Stimulated activated CD4-positive, alpha-beta T cell treated with anti-CD3 and anti-CD28 coated beads, TNF-alpha, amount 100 ng/mL, for 24 hours (primary cell): ENCODE measurements at places on chromosomes 12 and 14.

- DNase-seq = no peak
Measured at GRCh38 chr12:5806371-5807089, 138.5 kb downstream of the ANO2 start.

- no peak for DNase-seq
Measured at GRCh38 chr12:30599608-30600007, 96.1 kb downstream of the IPO8 start.

DNA sequence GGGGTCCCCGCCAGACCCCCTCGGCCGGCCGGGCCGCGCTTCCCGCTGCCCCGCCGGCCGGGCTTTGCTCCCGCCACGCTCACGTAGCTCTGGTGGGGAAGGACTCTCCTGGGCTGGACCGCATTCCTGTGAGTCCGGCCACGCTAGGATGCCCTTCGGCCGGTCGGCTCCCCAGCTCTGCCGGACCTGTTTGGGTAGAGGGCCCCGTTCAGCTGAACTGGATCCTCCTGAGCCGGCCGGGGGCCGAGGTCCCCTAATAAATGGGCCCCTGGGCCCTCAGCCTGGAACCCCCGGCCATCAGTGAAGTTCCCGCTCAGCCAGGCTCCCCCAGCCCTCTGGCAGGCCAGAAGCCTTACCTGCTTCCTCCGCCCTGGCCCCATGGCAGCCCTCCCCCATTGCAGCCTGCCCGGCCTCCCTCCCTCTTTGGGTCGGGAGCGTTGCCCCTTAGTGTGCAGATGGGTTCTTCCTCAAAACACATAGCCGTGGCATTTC is 593 bp downstream of the UNC119B start:
- peak; percentile 32 for DNase-seq

DNA sequence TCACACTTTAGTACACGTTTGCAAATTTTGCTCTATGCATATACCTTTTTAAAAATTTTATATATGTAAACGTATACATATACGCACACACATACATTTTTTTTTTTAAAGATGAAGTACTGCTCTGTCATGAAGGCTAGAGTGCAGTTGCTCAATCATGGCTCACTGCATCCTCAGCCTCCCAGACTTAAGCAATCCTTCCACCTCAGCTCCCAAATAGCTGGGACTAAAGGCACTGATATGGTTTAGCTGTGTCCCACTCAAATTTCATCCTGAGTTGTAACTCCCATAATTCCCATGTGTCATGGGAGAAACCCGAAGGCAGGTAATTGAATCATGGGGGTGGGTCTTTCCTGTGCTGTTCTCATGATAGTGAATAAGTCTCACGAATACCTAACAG is 220.8 kb upstream of the CAND1 start:
- no peak for DNase-seq

GRCh38 chr14:31854508-31855075 is 222.5 kb upstream of the ARHGAP5 start:
- no peak for DNase-seq

DNA sequence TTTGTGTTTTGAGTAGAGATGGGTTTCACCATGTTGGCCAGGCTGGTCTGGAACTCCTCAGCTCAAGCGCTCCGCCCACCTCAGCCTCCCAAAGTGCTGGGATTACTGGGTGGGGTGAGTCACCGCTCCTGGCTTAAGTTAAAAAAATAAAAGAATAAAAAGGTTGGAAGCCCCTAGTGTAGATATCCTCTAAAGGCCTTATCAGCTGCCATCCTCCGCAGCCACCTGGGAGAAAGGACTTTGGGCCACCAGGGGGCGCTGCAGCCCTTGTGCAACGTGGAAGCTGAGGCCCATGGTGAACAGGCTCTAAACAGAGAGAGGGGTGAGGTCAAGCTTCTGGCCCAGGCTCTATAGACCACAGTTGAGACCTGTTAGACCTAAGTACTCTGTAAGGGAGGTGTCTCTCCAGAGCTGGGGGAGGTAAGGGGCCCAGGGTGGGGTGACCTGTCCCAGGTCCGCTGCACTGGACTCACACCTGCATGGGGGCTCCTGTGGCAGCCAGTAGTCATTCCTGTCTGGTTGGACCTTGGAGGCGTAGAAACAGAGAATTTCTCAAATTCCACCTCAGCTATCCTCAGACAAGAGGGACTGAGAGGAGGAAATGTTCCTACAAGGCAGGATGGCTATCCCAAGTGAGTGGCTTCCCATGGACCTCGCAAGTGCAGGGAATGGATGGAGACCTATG is 14.0 kb upstream of the RACGAP1 start:
- peak; percentile 76 for DNase-seq

GRCh38 chr14:83583201-83583600 is 1946.7 kb upstream of the FLRT2 start:
- no peak for DNase-seq

DNA sequence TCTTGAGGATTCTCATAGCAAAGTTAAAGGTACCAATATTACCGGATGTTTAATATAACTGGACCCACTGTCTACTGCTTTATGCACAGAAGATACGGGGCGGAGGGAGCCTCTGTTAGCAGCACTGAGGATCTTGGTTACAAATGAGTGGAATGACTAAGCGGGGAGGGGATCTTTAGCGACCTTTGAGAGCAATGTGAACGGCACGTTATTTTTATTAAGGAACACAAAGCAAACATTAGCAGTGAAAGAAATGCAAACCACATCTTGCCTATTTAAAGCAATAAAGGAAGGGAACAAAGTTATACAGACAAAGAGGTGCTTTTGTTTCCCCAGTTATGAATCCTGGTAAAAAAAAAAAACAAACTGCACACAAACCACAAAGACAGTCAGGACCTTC is 27.1 kb upstream of the PRMT8 start:
- no peak for DNase-seq

- DNase-seq = no peak
Measured at GRCh38 chr12:561908-562593, 101.2 kb downstream of the NINJ2 start.

GRCh38 chr12:129687731-129688130 is 216.1 kb downstream of the TMEM132D start:
- no peak for DNase-seq

DNA sequence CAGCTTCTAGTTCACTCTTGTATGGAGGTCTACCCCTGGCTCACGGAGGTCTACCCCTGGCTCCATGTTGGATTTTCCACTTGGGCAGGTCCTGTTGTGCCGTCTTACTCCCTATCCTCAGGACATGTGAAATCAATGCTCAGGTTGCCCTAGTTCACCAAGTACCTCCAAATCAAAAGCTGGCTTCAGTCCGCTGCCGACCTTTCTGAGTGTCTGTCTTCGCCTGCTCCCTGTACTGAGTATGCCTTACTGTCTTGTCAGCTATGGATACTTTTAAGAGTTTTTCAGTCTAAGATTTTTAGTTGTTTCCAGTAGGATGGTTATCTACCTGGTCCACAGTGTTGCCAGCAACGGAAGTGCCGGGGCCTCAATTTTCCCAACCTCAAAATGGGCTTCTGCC is 40.1 kb upstream of the BCL11B start:
- DNase-seq = no peak

DNA sequence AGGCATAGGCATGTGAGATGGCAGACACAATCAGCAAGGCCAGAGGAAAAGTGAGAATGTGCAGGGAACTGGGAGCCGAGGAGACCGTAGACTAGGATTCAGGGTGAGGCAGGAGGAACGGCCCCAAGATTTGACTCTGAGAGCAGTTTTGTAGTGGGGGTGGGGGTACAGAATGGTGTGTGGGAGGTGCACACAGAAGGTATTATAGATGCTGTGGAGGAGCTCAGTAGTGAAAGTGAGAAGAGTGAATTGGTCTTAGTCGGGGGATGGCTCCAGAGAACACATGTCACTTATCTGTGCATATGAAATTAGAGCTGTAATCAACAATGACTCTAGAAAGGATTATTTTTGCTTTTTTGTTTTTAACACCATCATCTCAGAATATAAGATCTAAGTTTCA is 11.9 kb downstream of the ZNF664 start:
- no peak for DNase-seq

- no peak for DNase-seq
Measured at GRCh38 chr12:106211973-106212372, 35.8 kb downstream of the CKAP4 start.
